Activated CD4-positive, alpha-beta memory T cell treated with anti-CD3 and anti-CD28 coated beads for 36 hours (primary cell): ENCODE measurements at places on chromosomes 3 and 15. TPM values are rescaled to one million over a fixed set of nuclear protein-coding genes. Genes with fewer than 3 reads are reported as not detected.
A peak's percentile ranks its signal among the peaks of the same experiment; 100 is the strongest.

The ADIPOQ gene
- not detected for total RNA-seq

The CPLX3 gene
- not detected for total RNA-seq

The RAD54L2 gene
- 30.0 TPM for total RNA-seq

- DNase-seq, result no peak
These were observed 301.9 kb downstream of the IL20RB start for GRCh38 chr3:137259701-137260100.

DNA sequence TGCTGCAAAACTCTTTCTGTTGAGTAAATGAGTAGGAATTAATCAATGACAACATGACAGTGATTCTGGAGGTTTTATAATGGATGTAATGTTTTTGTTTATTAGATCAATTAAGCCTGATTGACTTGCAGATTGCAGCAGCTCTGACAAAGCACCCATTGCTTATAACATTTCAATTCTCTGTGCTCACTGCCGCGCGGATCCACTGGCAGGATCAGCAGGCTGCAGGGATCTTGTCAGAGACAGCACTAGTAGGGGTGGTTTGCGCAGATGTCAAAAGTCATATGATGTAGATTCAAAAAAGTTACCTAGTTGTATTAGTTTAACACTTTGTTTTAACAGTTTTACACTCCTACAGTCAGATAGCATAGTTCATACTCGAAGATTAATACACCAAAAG, 93.4 kb downstream of the MBNL1 start:
- DNase-seq, result no peak

GRCh38 chr3:140093742-140094141, 158.8 kb downstream of the CLSTN2 start:
- DNase-seq, result no peak

DNA sequence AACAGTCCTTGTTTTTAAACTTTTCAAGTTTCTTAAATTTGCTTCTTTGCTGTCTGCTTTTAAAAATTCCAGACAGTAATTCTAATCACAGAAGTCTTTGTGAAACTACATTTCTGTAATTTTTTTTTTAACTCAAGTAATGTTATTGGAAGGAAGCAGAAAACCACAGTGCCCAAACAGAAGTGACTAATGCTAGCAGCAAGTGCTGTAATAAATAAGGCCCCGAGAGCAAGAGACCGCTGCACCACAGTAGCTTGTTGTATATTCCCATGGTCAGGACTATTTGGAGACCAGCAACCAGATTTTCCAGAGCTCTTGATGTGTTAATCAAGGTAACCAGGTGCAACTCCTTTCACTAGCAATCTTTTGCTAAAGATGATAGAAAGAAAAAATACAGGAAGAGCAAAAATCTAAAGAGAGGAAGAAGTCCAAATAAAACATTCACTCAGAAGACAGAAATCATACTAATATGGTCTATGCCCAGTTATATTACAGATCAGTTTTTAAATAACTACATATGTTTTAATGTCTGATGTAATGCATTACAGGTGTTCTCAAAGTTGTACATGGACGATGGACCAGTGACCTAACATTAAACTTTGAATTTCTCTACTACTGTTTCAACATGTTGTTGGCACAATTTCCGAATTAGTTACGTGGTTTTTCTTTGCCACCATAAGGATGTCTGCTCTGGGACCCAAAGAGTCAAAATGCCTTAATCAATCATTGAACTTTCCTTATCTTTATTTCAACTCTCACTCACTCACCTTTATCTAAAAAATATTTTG, 36.4 kb downstream of the WWTR1 start:
- DNase-seq, result peak; percentile 13

DNA sequence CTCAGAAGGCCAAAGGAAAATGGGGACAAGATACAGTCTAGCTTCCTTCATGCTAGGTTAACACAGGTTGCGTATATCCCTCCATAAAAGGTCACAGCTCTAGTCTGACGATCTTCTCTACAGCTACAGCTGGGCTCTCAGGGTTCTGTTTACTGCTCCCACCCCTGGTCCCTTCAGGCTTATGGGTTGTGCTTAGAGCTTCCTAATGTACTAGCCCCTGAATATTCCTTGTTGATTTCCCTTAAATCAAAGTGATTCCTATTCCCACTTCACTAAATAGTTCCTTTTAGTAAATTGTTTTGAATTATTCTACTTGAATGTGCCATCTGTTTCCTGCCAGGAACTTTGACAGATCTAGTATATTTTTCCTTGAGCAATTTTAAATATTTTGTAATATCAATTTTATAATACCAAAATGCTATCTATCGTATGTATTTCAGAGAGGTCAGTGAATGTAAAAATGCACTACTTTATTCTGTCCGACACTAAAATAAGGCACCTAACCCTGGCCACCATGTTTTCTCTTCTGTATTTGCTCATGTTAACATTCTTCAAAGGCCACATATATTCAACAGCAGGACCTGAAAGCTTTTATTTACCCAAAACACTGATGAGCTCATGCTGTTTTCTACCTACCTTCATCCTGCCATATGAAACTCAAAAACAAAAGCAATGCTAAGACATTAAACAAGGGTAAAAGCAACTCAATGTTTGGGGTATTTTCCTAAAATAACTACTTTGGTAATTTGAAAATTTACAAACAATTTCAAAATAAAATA, 92.8 kb upstream of the TGFBR2 start:
- DNase-seq, result no peak

DNA sequence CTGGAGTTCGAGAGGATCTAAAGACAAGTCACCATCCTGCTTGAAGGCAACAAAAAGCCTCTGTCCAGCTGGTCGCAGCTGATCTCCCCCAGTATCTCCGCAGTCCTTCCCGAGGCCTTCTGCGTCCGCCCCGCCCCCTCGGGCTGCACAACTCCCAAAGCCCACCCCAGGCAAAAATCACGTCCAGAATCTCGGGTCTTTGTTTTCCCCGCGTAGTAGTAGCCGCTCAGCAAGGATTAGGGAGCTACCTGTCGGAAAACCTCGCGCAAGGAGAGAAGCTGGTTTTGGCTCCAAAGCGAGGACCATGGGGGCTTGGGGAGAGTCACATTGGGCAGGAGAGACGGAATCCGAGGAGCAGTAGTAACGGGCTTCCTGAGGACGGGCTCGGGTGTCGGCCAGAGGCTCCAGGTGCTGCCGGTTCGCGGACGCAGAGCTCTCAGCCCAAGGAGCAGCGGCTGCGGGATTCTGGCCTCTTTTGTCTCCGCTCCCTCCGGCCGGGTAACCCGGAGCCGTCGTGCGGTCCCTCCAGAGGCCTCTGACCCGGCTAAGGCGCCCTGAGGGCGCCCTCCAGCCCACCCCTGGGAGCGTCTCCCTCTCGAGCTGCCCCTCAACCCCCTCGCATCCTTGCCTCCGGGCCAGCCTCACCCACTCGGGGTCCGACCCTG, 401 bp downstream of the ZSCAN29 start:
- peak; percentile 15 for DNase-seq
